ENCODE measurements at places on chromosomes 4 and X. TPM values are rescaled to one million over a fixed set of nuclear protein-coding genes. Genes with fewer than 3 reads are reported as not detected.

- DNase-seq = no peak
- H3K27me3 ChIP-seq = no peaks in the 10 kb centered on the region
- H3K27ac ChIP-seq = no peak overlapping the region
Measured at GRCh38 chr4:24743206-24743605, 52.2 kb upstream of the SOD3 start.

TMEM35A gene
- 0.30 TPM for total RNA-seq

MAGEA9 gene
- not detected for total RNA-seq

- H3K4me3 ChIP-seq = no peak overlapping the region
- H3K36me3 ChIP-seq = no peaks in the 10 kb centered on the region
- no peak for DNase-seq
- no peaks in the 10 kb centered on the region for H3K4me1 ChIP-seq
- H3K27me3 ChIP-seq = no peaks in the 10 kb centered on the region
Measured at GRCh38 chrX:96707804-96708203, 23.2 kb downstream of the DIAPH2 start.

RS1 gene
- not detected for total RNA-seq

ARMCX1 gene
- 31.6 TPM for total RNA-seq

Data from tibial nerve (tissue), 4 donors.